Camera-type eye (tissue), 1 donor: ENCODE measurements at places on chromosomes 16 and 17. TPM values are rescaled to one million over a fixed set of nuclear protein-coding genes. Genes with fewer than 3 reads are reported as not detected.

NPIPA8 gene
- 76.3 TPM for total RNA-seq

KRTAP4-6 gene
- total RNA-seq = not detected

SLC6A2 gene
- total RNA-seq = 9.0 TPM

KRT16 gene
- 0.66 TPM for total RNA-seq

GAST gene
- total RNA-seq = not detected

TNFRSF13B gene
- total RNA-seq = not detected

OR1A1 gene
- total RNA-seq = not detected

HOXB6 gene
- total RNA-seq = not detected

CCR7 gene
- not detected for total RNA-seq

PRAC1 gene
- not detected for total RNA-seq

C16orf96 gene
- total RNA-seq = 0.38 TPM

ABCC12 gene
- not detected for total RNA-seq

KLHL10 gene
- 0.16 TPM for total RNA-seq
